8988T (cell line): ENCODE measurements at places on chromosomes 12 and 14.
A peak's percentile ranks its signal among the peaks of the same experiment; 100 is the strongest.

DNA sequence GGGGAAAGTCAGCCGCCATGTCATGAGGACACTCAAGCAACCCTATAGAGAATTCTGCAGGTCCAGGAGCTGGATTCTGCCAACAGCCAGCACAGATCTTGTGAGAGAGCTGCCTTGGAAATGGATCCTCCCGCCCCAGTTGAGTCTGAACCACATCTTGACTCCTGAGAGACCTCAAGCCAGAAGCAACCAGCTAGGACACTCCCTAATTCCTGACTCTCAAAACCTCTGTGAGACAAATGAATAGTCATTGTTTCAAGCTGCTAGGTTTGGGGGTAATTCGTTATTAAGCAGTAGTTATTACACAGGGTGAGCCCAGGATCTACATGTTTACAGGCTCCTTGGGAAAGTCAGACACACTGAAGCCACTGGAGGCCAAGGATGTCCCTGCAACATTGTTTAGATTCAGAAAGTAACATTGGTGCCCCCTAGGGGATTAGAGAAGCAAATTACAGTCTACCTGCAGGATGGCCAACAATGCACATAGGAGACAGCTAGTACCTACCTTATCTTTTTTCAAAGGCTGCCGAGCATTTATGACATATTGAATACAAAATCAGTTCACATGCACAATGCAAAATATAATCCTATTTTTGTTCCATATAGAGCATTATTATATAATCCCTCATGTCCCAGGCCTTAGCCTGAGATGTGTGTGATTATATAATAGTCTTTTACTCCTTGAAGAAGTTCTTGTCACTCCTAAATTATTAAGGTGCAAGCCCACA, 57.9 kb upstream of the FICD start:
- DNase-seq: peak; percentile 53

DNA sequence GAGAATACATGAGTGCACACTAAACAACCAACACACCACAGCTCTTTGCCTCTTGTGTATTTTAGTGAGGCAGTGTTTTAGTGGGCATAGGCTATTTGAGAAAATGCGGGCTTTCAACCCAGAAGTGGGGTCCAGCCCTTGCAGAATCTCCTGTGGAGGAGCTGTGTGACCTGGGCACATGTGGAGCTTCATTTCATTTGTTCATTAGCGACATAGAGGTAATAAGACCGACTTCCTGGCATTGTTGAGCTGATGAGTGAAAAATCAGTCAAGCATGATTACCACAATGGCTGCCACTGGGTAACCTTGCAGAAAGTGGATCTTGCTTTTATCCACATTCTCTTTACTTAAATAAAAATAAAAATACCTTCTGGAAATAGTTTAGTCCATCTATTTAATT, 923.5 kb downstream of the BCL11B start:
- no peak for DNase-seq

GRCh38 chr12:86634456-86635410, 378.5 kb upstream of the MGAT4C start:
- DNase-seq: no peak

DNA sequence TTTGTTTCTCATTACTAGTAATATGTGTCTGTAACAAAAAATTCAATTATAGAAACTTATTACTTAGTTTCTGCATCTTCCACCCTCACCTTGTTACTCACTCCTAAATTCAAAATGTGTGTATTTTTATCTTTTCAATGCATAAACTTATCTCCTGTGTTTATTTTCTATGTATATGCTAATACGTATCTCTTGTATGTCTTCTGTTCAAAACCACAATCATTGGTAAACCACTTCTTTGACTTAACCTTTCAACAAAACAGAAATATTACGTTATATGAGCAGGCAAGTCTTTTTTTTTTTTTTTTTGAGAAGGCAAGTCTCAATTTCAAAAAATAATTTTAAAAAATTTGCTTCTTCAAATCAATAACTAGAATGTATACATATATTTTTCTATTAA, 39.2 kb upstream of the RPH3A start:
- no peak for DNase-seq

GRCh38 chr14:56731187-56731586, 79.1 kb downstream of the OTX2 start:
- DNase-seq: no peak

DNA sequence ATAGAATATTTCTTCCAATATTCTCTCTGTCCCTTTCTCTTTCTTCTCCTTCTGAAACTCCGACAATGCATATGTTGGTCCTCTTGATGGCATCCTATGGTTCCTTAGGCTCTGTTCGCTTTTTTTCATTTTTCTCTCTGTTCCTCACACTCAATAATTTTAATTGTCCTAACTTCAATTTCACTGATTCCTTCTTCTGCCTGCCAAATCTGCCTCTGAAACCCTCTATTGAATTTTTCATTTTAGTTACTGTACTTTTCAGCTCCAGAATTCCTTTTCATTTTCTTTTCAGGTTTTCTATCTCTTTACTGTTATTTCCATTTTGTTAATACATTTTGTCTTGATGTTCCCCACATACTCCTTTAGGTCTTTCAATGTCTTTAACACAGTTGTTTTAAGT, 67.0 kb upstream of the TTC7B start:
- DNase-seq: no peak

- peak; percentile 38 for DNase-seq
These were observed 28.8 kb downstream of the SPRING1 start for GRCh38 chr12:116708826-116709756.

DNA sequence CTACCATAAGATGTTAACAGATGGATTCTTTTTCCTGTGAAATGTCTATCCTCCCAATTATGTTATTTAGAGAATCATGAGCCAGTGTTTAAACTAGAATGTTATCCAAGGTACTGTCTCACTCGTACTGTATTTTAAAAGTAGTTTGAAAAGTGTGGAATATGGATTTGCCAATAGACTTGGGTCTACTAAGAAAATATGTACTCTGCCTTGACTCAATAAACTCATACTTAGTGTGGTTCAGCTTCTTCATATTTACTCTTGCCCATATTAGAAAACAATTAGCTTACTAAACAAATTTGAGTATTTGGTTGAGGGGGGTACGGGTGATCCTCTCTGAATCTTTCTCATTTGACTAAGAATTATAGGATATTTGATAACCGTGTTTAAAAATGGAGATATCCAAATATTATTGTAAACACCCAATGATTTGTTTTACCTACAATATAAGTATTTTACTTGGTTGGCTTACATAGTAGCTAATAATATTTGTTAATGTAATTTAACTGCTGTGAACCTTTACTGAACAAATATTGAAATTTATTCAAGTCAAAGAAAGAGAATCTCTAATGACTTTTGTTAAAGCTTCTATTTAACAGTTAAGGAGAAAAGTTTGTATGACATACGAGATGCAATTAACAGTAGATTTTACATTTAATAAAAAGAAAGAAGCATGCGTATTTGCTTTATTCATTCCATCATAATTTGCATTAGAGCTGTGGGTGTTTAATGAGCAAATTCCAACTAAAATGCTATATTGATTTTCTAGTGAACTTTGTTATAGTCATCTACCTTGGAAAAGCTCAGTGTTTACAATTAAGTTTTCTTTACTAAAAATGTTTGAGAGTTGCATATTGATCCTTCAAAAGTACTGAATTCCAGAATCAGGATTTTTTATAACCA, 81.2 kb downstream of the MIPOL1 start:
- DNase-seq: no peak

DNA sequence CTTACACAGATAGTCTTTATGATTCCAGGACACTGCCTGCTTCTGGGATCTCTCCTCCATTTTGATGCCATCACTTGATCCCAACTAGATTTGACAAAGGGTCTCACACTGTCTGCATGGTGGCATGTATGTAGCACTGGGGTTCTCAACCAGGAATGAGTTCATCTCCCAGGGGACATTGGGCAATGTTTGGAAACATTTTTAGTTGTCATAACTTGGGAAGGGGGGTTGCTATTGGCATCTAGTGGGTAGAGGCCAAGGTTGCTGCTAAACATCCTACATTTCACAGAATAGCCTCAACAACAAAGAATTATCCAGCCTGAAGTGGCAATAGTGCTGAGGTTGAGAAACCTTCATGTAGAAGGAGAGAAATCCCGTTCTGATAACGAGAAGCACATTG, 376.2 kb downstream of the DPF3 start:
- DNase-seq: no peak

GRCh38 chr14:101500061-101500460, 61.2 kb upstream of the DIO3 start:
- peak; percentile 8 for DNase-seq

DNA sequence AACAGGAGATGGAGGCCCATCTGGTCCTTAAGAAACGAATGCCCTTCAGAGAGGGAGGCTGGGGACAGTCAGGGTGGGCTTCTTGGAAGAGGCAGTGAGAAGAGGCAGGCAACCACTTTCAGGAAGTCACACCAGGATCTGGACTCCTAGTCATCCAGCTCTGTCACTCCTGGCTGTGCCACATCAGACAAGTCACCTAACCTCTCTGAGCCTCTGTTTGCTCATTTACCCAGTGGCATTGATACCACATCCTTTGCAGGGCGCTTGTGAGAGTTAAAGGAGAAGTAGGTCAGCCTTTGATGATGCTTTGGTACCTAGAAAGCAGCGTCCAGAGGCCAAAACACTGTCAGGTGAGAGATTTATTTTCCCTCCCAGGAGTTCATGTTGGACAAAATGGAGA, 11.1 kb downstream of the CCDC197 start:
- DNase-seq: no peak

- DNase-seq: no peak
These were observed 109.2 kb downstream of the RALGAPA1 start for GRCh38 chr14:35699791-35700444.

GRCh38 chr12:75856235-75856634, 175.3 kb downstream of the PHLDA1 start:
- DNase-seq: no peak

- DNase-seq: no peak
These were observed 111.8 kb downstream of the PRIMA1 start for GRCh38 chr14:93676416-93676958.

DNA sequence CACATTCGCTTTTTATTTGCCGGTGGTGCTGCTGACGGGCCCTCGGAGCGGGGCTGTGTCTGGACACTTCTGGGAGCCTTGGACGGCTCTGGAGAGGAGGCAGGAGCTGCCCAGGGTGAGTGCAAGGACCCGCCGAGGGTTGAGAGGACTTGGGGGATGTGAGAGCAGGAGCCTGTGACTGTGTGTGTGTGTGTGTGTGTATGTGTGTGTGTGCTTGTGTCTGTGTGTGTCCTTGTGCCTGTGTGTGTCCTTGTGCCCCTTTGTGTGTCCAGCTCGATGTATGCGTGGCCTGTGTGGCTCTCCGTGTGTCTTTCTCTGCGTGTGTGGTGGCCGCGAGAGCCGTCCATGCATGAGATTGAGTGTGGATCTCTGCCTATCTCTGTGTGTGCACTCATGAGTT, 179.6 kb upstream of the MYL2 start:
- no peak for DNase-seq

GRCh38 chr14:81385886-81386285, 14.2 kb downstream of the STON2 start:
- no peak for DNase-seq

DNA sequence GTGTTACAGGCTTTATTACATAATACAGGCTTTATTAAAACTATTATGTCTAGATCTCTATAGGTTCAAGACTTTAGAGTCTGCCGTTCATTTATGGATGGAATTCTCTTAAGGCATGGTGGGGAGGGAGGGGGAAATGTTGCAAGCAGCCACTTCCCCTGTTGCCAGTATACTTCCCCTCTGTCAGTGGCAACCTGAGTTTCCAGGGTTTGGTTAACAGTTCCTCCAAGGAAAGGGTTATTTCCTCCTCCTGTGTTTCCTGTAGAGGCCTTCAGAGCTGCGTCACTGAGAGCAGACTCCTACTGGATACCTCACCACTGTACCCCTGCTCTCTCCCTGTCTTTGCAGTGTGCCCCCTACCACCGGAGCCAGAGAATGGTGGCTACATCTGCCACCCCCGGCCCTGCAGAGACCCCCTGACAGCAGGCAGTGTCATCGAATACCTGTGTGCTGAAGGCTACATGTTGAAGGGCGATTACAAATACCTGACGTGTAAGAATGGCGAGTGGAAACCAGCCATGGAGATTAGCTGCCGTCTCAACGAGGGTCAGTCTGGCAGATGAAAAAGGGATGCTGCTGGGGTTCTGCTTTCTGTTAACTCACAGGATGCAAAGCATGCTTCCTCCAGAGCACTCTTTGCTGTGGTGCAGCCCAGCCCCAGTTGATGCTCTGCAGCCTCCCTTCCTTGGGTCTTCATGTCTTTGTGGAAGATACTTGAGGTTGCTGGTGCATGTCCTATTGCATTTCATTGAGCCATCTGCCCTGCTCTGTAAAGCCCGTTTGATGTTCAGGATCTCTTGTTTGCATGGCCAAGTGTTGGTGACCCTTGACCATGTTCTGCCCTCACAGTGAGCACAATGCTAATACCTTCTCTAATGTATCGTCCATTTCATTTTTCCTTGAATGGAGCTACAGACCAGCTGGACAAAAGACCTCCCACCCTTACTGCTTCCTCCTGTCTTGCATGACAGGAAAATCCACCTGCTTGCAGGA, 63.6 kb upstream of the SRSF5 start:
- DNase-seq: no peak

DNA sequence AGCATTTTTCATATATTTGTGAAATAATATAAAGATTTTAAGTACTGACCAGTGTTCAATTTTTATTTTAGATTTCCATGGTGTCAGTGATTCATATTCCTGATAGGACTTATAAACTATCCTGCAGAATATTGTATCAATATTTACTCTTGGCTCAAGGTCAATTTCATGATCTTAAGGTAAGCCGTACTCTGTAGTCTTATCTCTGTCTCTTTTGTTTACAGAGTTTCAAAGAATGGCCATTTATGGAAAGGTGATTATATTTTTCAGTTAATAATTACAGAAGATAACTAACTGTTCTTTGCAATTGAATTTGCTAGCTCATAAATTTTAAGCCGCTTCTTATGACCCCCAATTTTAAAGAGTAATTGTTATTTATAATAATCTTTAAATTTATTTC, 27.9 kb downstream of the CGRRF1 start:
- no peak for DNase-seq

DNA sequence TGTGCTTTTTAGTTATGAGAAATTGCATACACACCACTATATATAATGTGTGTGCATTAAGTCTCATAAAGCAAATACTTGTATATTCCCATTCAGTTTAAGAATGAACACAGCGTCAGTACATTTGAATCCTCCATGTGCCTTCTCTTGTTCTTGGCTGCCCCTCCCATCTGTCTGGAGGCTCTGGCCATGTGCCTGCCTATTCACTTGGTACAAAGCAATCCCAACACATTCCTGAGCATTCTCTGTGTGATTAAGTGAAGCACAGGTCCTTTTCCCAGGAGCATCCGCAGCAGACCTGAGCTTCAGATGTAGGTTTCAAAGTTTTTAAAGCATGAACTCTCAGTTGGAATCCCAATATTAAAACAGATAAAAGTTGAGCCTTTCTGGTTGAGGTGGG, 58.7 kb downstream of the POLR3B start:
- DNase-seq: no peak

GRCh38 chr12:25126746-25127145, 68.2 kb downstream of the DNAI7 start:
- no peak for DNase-seq

DNA sequence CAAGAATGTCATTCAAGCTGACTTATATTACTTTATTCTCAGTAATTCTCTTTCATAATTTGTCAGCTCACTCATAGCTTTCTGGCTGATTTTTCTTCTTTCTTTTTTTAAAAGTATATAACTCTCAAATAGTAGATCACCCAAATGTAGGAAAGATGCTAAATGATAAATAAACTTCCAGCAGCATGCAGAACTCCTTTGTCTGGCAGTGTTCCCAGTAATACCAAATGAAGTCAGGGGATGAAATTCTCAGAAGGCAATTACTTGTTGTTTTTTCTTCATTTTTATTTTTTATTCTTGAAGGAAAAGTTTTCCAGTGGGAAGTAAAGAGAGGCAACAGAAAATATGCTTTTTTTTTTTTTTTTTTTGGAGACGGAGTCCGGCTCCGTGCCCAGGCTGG, 133.3 kb upstream of the SLCO1C1 start:
- no peak for DNase-seq
